ENCODE measurements at places on chromosomes 5 and 9.

DNA sequence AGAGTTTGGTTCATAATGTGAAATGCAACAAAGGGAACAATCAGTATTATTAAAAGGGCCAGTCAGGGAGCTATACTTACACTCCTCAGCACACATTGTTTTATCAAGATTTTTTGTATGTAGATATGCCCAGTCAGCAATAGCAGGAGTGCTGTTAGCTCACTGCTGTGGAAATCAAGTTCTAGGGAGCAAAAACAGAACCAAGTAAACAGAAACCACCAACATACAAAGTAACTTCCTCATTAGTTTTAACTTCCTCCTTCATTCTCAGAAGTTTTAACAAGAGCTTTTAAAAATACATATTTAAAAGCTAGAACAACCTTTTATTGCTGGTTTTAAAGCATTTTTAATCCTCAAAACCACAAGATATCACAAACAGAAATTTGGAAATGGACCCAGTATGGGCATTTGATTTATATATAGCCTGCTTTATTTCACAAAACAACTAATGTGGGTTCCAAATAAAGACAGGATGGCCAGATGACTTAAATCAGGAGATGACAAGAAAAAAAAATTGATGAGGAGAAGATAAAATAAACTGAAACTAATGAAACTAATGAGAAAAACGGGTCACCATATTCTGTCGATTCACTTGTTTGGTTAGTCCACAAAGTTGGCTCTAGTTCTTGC lies 178.5 kb downstream of the ADAMTS12 start:
- no peak for DNase-seq

GRCh38 chr9:28774433-28775235 lies 1201.4 kb upstream of the C9orf72 start:
- DNase-seq = no peak

DNA sequence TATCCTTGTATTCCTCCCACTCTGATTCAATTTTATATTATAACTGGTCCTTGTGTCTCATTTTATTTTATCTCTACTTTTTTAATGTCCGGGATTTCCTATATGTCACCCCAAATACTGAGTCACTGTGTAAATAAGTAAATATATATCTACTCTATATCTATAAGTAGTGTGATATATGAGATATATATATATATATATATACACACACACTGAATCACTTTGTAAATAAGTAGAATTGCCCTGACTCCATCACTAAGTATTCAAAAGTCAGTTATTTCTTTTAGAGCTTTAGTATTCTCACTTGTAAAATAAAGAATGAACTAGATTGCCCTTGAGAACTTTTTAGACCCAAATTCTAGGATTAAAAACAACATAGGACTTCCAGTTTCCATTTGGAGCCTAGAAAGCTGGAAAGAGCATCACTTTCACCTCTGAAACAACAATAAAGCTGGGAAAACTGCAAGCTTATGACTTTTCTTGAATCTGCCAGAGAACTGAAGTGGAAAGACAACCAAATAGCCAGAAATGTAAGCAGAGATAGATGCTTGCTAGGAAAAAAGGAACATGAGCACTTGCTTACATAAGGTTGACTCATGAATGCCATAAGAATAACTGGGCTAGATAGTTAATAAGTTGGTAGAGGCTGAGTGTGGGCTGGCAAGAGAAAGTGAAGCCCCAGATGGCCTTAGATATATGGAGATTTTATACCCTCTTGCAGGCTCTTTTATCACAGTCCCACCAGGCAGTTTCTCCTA lies 171.1 kb upstream of the TLX3 start:
- DNase-seq = no peak

- DNase-seq = no peak
Observed at GRCh38 chr5:82799361-82800077, 277.7 kb downstream of the TMEM167A start.

- no peak for DNase-seq
Observed at GRCh38 chr5:5080790-5081189, 59.3 kb upstream of the ADAMTS16 start.

- no peak for DNase-seq
Observed at GRCh38 chr5:80565330-80565729, 4.8 kb downstream of the ANKRD34B start.

DNA sequence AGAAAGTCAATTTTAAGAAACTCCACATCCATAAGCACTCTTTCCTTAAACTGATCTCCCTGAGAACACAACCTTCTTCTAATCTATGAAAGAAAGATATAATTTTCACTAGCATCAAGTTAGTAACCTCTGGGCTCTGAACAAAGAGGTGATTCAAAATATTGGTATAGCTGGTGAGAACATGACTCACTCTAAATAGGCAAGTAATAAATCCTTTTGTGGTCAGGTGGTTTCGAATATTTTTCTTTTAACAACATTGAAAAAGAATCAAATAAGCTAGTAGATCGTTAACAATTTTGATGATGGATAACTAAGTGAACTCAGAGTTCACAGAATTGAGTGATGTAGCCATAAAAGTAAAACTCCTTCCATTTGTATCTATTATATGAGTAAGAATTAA lies 150.6 kb upstream of the IQGAP2 start:
- no peak for DNase-seq

DNA sequence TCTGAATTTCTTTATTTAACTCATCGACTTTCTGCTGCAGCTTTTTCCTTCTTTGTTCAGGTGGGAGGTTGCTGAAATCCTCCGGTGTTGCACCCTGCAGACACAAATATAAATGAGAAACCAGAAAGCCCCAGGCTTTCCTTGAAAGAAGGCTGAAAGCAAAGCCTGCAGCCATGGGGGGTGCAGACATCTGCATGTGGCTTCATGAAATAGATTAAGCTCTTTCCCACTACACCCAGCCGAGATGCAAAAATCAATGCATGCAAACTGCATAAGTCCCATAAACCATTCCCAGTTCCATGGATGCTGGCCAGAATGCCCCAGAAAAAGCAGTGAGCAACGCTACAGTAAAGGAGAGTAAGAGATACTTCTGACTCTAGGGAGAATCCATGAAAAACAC lies 73.6 kb downstream of the USP20 start:
- no peak for DNase-seq

GRCh38 chr9:136644343-136644592 lies 18.4 kb upstream of the EGFL7 start:
- DNase-seq = no peak

- no peak for DNase-seq
Observed at GRCh38 chr9:125932746-125933455, 185.7 kb downstream of the PBX3 start.

- DNase-seq = no peak
Observed at GRCh38 chr5:24633715-24634325, 11.0 kb downstream of the CDH10 start.

DNA sequence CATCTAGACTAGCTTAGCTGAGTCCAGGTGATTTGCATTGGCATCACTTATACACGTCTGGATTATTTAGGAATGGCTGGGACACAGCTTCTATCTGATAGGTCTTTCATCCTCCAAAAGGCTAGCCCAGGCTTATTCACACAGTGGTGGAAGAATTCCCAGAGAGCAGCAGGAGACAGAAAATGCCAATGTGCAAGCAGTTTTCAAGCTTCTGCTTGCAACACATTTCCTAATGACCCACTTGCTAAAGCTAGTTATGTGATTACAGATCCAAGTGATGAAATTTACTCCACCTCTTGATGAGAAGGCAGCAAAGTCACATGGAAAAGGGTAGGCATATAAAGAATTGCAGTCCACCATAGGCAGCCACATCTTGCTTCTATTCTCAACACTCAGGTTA lies 44.2 kb upstream of the MAST4 start:
- no peak for DNase-seq

DNA sequence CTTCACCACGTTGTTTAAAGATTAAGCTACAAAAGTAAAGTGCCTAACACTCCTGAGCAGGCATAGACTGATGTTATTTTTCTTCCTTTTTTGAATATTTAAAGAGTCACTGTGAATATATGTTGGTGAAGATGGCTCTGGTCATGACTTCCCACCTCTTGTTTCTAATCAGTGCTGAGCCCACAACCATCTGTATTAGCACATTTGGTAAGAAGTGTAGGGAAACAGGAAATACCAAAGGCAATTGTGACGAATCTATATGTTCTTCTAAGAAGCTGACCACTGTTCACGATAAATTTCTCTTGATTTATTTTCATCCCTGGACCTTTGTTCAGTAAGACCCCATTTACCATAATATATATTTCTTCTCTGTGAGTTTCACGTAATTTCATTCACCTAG lies 108.3 kb upstream of the PCA3 start:
- no peak for DNase-seq

- DNase-seq = no peak
Observed at GRCh38 chr9:119234636-119235035, 134.6 kb downstream of the BRINP1 start.

GRCh38 chr5:41812156-41812555 lies 58.1 kb downstream of the OXCT1 start:
- no peak for DNase-seq

GRCh38 chr5:68661237-68661636 lies 432.6 kb upstream of the SLC30A5 start:
- DNase-seq = no peak

GRCh38 chr5:160289721-160290120 lies 22.6 kb downstream of the CCNJL start:
- DNase-seq = no peak

DNA sequence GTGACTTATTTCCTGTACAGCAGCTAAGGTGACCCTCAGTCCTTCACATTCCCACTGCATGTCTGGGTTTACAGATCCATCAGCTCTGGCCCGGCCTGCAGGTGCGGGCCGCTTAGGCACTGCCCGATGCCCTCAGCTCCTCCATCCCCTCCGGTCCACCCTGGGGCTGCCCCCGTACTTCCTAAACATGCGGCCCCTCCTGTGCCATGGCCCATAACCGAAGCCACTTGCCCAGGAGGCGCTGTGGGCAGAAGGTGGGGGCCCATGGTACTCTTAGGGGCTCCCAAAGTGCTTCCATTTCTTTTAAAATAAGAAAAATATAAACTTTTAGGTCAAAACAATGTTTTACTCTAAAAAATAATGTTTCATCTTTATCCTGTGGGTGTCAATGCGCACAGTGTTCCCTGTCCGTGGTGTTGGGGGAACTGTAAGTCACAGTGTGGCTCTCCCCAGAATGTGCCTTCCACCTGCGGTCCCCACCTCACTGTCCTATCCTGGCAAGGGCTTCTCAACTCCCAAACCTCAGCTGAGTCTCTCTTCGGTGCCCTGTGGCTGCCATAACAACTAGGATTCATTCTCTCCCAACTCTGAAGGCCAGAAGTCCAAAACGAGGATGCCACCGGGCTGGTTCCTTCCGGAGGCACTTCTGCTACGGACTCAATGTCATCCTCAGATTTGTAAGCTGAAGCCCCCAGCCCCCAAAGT lies 132.7 kb upstream of the LPCAT1 start:
- DNase-seq = no peak

DNA sequence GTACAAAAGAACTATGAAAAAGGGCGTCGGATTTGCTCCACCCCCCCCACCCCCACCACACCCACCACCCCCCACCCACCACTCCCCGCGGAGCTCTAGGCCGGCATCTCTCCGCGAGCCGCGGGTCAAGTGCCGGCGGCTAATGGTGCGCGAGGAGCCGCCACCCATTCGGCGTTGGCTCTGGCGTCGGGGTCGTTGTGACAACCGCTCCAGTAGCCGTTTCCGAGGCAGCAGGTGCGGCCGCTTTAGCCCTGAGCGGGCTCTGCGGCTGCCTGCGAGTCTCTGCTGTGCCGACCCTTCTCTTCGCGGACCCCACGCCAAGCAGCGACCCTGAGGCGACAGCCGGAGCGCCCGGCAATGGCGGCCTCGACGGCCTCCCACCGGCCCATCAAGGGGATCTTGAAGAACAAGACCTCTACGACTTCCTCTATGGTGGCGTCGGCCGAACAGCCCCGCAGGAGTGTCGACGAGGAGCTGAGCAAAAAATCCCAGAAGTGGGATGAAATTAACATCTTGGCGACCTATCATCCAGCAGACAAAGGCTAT lies at the start of gene PPP1R2B:
PPP1R2B (plus strand) TSS at position 90 of the 546 bp plus-strand sequence; CDS start at position 358, 268 bp downstream.
- DNase-seq = no peak

GRCh38 chr9:83081846-83082245 lies 18.9 kb upstream of the RASEF start:
- no peak for DNase-seq

DNA sequence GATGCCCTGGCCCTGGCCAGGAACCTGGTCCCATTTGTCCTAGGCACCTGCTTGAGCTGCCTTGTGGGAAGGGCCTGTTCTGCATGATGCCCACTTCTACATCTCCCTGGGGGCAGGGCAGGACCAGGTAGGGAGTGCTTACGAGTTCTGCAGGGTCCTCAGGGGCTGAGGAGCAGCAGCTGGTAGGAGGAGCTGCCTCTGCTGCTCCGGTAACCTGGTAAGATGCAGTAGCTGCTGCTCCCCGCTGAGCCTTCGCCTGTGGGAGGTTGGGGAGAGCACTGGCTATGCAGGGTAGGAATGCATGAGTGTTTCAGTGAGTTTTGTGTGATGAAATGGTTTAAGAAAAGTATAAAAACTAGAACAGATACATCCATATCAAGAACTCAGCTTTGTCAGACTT lies 13.6 kb downstream of the LRRC8A start:
- DNase-seq = no peak

DNA sequence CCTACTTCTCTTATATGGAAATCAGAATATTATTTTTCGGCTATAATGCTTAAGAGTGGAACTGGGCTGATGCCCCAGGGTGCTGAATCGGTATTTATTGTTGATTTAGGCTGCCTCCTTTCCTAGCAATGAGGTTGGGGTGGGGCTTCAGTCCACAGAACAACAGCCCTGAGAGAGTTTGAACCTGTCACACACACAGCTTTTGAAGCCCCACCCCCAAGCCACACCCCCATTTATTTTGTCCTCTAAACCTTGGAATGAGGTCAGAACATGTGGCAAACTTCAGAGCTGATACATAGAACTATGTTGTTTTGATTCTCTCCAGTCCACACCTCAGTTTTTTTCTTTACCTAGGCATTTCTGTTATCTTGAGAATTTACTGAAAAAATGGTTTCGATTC lies 51.7 kb upstream of the CAMK4 start:
- DNase-seq = no peak

DNA sequence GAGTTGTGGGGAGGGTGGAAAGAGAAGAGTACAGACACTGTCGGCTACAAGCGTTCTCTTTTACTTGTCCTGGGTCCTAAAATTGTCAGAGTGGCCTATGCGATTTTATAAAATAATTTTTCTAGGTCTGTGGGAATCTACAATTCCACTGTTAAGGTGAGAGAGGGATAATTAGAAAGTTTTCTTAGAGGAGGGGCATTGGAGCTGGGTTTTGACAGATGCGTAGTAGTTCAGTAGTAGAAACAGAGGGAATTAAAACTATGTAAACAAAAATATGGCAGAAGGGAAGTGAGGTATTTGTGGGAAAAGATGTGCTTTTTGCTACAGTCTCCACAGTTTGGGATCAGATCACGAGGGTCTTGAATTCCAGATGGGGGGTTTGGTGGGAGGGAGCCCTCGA lies 129.1 kb upstream of the SHB start:
- no peak for DNase-seq

DNA sequence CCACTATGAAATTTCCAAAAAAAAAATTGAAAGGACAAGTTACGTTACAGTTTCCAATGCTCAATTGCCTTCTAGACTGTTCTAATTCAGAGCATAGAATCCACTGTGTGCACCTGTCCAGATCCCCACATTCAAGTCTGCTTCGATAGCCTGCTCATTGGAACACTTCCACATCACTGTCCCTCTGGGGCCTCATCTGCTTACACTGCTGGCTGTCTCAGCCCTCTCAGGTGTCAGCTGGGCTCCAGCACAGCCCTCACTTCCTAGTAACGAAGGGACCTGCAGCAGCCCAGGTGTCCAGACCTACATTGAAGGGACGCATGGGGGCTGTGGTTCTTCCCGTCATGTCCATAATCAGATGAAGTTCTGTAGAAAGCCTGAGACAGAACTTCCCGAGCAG lies 94.3 kb upstream of the EMB start:
- DNase-seq = no peak

Data from stimulated activated CD4-positive, alpha-beta T cell treated with anti-CD3 and anti-CD28 coated beads, TNF-alpha, amount 100 ng/mL, for 4 hours (primary cell).